Activated T-helper 1 cell treated with anti-CD3 and anti-CD28 coated beads, Interleukin-12 subunit alpha, Interleukin-12 subunit beta, Interleukin-2, Interleukin-4 antibody, amounts not matched to agents 30 ng/mL and 10 ng/mL and 1 ng/mL, durations not matched to agents 14 hours and 24 hours and 36 hours (primary cell): ENCODE measurements at places on chromosomes 7 and 10.

DNA sequence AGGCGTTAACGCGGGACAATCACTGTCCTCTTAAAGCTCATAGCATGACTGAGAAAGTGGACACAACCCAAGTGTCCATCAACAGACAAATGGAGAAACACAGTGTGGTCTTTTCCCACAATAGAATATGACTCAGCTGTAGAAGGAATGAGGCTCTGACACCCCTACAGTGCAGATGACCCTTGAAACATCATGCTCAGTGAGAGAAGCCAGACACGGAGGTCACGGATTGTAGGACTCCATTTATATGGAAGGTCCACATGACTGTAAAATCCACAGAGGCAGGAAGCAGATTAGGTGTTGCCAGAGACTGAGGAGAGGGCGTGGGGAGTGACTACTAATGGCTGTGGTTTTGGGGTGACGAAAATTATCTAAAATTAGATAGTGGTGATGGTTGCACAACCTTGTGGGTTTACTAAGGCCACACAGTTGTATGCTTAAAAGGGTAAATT is 6.1 kb upstream of the NCAPG2 start:
- DNase-seq: no peak

DNA sequence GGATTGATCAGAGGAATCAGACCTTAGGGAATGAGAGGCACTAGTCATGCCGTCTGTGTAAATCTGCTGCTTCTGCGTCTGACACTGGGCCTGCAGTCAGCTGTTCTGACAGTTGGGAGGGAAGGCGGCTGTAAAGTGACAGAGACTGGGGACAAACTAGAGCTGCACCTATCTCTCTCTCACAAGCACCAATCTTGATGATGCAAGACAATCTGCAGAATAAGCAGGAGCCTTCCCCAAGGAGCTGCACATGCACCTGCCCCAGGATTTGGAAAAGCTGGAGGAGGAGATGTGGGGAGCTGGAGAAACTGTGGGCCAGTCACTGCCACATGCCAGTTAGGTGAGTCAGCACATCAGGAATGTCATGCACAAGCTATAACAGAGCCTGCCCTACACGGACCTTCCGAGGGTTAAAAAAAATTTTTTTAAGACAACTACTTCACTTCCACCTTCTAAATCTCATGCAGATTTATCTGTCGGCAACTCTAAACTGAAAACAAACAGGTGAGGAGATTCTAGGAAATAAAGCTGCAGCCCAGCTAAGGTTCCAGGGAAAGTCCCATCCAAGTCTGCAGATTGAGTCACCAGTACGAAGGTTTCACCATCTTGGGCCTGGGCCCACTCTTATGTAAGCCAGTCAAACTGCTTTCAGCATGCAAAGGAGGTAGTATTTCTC is 39.2 kb downstream of the ENO4 start:
- DNase-seq: no peak

DNA sequence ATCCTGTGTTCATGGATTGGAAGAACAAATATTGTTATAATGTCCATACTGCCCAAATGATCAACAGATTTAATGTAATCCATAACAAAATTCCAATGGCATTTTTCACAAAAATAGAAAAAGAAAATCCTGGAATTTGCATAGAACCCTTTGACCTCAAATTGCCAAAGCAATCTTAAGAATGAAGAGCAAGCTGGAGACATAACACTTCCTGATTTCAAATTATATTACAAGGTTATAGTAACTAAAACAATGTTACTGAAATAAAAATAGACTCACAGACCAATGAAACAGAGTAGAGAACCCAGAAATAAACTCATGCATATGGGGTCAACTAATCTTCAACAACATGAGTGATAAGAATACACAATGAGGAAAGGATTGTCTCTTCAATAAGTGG is 302.5 kb downstream of the PHTF2 start:
- DNase-seq: no peak

DNA sequence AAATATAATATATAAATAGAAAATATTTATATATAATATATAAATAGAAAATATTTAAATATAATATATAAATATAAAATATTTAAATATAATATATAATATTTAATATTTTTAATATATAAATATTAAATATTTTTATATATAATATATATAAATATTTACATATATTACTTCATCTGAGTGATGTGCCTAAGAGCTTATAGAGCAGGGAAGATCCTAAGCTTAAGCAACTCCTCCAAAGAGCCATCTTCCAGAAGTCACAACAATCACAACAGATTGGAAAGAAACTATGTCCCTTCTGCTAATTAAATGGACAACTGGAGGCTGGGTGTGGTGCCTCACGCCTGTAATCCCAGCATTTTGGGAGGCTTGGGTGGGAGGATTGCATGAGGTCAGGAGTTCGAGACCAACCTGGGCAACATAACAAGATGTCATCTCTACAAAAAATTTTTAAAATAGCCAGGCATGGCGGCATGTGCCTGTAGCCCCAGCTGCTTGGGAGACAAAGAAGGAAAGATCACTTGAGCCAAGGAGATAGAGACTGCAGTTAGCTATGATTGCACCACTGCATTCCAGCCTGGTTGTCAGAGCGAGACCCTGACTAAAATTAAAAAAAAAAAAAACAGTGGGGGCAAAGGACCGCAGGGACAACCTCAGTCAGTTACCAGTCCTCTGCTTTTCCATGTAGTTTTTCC is 198.7 kb downstream of the SKIDA1 start:
- DNase-seq: no peak

DNA sequence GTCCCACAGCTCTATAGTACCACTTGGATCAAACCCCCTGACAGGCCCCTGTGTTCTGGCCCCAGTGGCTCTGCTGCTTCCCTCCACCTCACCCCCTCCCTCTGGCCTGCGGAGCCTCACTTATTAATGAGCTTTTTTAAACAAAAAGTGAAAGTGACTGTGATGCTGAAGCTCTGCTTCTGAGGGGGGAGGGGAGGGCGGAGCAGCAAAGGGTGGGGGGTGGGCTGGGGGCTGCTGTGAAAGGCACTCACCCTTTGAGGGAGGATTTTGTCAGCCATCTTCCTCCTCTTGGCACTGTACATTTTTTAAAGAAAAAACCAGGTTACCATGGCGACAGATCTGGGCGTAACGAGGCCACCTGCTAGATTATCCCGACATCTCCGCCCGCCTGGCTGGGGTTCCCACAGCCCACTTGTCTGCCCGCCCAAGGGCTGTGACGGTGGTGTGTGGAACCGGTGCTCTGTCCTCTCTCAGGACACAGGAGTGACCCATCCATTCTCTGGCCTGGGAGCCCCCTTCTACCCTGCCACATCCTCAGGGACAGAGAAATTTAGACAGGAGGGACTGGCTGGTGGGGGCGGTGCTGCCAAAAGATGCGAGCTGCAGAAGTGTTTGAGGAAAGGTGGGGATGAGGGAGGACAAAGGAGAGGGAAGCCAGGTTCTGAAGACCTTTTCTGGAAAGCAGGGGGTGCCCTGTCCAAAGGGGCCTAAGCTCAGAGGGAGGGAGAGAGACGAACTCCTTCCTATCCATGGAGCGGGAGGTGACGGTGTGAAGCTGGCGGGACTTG is 4.9 kb downstream of the SMARCD3 start:
- DNase-seq: no peak

DNA sequence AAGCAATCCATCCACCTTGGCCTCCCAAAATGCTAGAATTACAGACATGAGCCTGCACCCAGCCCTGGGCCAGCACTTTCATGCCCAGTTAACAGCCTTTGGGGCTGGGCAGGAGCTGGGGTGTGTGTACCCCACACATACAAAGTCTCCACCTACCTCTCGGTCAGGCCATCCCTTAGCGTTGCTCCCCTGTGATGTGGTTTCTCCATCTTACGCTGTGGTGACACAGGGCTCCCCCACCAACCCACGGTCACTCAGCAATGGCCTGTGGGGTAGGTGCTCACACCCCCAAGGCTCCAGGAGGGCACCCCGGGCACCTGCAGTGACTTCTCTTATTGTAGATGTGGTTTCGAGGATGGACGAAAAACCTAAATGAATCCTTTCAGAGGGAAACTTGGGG is 58.8 kb downstream of the ASB13 start:
- no peak for DNase-seq

DNA sequence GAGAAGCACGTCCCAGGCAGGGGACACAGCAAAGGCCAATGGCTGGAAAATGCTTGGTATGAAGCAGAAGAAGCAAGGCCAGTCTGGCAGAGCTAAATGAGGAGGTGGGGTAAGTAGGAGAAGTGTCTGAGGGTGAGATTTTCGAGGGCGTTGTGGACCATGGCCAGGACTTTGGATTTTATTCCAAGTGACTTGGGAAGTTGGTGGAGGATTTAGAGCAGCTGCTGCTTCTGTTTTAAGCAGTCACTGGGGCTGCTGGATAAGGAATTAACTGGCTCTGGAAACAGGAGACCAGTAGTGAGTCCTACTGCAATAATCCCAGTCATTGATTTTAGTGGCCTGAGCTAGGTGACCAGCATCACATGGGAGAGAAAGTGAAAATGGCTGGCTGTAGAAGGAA is 67.6 kb upstream of the GSDME start:
- no peak for DNase-seq

GRCh38 chr10:79113827-79114226 is 45.1 kb downstream of the ZMIZ1 start:
- DNase-seq: no peak

DNA sequence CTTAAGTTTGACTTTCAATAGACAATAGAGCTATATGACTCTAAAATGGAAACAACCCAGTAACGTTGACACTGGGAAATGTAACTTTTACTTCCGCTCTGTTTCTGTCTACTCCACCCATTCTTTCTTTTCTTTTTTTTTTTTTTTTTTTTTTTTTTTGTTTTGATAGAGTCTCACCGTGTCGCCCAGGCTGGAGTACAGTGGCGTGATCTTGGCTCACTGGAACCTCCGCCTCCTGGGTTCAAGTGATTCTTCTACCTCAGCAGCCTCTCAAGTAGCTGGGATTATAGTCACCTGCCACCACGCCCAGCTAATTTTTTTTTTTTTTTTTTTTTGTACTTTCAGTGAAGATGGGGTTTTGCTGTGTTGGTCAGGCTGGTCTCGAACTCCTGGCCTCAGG is 13.9 kb downstream of the PRSS2 start:
- no peak for DNase-seq

DNA sequence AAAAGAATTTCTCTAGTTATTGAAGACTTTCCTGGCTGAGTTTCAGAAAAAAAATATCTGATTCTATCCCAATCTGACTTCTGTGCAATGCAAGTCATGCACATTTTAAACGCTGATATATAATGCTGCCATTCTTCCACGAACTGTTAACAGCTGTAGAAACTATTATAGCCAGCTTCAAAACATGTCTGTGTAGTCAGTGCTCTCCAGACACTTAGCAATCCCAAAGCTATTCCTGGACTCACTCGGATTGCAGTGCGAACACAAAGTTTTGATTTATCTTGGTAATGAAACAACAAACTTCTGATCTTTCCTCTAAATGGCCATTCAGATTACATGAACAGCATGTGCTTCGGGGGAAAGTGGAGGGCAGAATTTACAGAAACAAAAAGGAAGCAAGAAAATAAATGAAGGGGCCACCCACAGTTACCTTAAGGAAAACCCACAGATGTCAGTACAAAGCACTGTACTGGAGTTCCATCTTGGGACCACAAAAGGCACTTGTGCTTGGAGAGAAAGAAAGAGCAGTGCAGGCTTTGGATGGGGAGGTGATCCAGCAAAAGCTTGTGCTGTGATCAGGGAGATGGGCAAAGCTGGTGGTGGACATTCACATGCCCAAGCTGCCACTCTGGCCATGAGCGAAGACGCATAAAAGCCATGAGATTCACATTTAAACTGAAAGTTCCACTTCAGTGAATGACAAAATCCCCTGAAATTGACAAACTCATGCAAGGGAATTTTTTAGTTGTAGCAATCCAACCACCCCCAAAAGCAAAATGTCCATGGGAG is 32.1 kb upstream of the ADO start:
- DNase-seq: no peak

GRCh38 chr10:114482480-114483304 is 78.4 kb upstream of the AFAP1L2 start:
- no peak for DNase-seq

- DNase-seq: peak; percentile 72
Measured at GRCh38 chr7:73718905-73719805, at the start of gene STX1A. STX1A (minus strand) TSS chr7:73719669; CDS start chr7:73719631, 38 bp downstream.

DNA sequence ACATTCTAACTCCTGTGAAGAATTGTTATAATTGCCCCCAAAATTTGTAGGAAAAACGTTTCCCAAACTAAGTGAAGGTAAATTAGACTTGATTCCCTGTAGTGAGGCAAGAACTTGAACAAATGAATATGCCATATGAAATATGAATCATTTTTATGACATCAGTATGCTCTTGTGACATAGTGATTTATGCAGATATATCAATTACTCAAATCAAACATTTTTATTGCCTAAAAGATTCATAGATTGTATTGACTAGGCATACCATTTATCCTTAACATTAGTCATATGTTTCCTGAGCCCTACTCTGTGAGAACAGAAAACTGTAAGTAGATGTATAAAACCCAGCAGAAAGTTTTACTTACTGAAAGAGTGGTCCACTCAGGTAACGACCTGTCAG is 245.6 kb downstream of the MALRD1 start:
- DNase-seq: no peak

DNA sequence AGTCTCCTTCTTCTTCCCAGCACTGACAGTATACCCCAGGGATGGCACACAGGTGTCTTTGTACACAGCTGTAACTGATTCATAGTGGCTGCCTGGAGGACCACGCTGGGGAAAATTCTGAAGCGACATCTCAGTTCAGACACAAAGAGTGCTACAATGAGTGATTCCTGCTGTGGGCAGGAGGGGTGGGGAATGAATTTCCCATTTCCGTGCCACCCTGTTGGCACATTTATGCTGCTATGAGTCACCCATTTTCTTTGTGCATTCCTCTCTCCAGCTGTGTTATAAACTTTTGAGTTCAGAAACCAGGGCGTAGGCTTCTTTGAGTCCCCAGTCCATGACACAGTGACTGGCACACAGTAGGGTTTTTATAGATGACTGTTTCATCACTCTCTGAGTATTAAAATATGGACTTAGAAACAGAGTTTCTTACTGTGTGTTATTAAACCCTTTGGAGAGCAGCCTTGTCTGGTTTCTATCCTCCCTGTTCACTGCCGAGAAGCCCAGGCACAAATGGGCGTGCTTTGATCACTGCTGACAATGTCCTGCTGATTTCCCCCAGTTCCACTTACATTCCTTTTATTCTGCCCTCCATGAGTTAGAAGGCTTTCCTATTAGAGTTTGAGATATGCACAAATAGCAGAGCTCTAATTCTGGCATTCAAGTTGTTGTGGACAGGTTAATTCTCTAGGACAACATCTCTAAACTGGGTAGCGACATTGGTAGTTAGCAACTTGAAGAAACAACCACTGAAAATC is 24.0 kb upstream of the NPS start:
- DNase-seq: no peak

GRCh38 chr7:158300427-158300826 is 287.2 kb downstream of the PTPRN2 start:
- no peak for DNase-seq

- DNase-seq: no peak
Measured at GRCh38 chr7:86933295-86933845, 126.1 kb downstream of the ELAPOR2 start.

GRCh38 chr7:45157653-45158401 is at the start of gene RAMP3:
RAMP3 (plus strand) TSS chr7:45157791; CDS start chr7:45157829, 38 bp downstream.
- no peak for DNase-seq

GRCh38 chr7:105046414-105046813 is 32.4 kb downstream of the KMT2E start:
- DNase-seq: no peak
